ENCODE measurements at places on chromosomes 16 and 17.

DNA sequence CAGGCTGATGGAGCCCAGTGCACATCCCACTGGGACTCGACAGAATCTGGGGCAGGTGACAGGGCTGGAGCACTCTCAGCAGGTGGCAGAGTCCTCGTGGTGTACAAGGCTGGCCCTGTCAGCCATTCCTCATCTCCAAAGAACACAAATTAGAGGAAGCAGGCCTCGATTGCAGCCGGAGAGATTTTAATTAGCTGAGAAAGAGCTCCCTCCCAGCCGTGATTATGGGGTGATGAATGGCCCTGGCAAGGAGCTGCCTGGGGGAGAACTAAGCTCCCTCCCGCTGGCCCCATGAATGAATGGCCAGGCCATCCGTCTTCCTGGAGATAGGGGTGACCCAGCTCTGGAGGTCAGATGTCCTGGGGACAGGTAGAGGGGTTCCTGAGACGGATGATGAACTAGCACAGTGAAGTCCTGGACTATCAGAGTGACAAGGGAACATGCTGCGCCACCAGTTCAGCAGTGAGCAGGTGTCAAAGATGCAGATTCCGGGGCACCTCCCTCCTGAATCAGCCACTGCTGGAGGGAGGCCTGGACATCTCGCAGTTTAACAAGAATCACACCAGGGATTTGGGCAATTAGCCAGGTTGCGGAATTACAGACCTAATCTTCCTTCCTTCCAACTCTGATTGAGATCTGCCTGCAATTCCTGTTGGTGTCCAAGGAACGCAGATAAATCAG, 35.5 kb downstream of the PIMREG start:
- no peak for DNase-seq

DNA sequence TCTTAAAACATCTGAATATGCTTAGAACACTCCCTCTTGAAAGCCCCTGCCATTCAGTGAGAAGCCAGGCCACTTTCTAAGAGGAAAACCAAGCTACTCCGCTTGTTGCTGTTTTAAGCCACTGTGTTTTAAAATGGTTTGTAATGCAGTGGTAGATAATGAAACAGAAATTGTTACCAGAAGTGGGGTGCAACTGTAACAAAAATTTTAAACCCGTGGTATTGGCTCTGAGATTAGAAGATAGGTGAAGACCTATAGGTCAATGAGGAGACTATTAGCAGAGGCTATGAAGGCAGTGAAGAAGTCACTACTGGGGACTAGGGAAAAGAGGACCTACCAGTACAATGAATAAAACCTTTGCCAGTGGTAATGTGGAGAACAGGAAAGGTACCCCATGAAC, 266.5 kb downstream of the IRF8 start:
- DNase-seq = no peak

DNA sequence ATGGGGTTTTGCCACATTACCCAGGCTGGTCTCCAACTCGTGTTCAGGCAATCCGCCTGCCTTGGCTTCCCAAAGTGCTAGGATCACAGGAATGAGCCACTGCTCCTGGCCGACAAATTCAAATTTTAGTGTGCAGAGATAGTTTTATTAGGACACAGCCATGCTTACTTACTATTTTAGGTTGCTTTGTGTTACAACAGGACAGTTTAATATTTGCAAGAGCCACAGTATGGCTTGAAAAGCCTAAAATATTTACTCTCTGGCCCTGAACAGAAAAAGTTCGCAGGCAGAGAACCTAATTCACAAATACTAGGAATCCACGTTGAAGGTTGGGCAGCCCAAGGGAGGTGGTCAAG, 12.6 kb upstream of the ETV4 start:
- DNase-seq = no peak

DNA sequence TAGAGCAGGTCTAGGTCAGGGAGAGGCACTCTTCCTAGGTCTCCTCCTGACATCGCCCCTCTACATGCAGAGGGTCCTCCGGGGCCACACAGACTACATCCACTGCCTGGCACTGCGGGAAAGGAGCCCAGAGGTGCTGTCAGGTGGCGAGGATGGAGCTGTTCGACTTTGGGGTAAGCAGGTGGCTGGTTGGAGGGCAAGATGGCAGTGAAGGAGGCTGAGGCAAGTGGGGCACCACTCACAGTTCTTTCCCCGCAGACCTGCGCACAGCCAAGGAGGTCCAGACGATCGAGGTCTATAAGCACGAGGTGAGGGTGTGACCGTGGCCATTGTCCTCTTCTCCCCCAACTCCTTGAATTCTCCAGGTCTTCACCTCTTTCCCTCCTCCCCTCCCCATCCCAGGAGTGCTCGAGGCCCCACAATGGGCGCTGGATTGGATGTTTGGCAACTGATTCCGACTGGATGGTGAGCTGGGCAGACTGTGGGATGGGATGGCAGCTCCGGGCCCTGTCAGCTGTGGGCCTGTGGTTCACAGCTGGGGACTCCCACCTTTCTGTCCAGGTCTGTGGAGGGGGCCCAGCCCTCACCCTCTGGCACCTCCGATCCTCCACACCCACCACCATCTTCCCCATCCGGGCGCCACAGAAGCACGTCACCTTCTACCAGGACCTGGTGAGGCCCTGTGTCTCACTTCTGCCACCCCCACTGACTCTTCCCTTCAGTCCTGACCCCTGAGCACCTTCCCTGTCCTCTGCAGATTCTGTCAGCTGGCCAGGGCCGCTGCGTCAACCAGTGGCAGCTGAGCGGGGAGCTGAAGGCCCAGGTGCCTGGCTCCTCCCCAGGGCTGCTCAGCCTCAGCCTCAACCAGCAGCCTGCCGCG, 3.0 kb downstream of the THOC6 start:
- DNase-seq = no peak

DNA sequence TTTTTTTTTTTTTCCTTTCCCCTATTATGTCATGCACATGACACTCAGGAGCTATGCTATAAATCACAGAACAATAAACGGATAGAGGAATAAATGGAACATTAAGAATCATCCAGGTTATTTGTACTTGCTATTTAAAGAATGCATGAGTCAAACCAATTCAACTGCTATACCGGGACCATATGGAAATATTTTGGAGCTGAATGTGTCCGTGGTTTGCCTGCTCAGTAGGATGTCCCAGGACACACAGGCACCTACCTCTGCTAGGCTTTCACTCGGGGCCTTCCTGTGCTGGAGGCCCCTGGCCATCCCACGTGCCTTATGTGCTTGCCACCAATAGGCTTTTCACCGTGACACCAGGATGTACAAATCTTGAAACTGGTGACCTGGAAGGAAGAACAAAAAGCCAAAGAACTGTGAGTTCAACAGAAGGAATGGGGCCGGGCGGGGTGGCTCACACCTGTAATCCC, 15.3 kb upstream of the SEC14L1 start:
- DNase-seq = no peak

- DNase-seq = no peak
Observed at GRCh38 chr16:65509172-65509571, 387.3 kb upstream of the CDH11 start.

DNA sequence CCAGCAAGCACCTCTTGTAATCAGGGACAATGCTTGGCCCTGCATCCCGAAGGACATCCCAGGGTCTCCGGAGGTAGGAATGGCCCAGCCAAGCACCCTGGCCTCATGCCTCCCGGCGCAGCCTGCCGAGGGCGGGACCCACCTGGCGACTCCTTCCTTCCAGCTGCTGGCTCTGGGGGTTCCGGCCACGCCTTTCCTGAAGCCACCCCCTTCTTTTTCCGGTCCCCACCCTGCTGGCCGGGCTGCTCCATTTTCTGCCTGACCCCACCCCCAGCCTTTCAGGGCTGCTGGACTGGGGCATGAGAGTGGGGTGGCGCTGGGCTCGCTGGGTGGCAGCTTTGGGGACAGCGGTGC, 22.5 kb upstream of the CIBAR2 start:
- no peak for DNase-seq

DNA sequence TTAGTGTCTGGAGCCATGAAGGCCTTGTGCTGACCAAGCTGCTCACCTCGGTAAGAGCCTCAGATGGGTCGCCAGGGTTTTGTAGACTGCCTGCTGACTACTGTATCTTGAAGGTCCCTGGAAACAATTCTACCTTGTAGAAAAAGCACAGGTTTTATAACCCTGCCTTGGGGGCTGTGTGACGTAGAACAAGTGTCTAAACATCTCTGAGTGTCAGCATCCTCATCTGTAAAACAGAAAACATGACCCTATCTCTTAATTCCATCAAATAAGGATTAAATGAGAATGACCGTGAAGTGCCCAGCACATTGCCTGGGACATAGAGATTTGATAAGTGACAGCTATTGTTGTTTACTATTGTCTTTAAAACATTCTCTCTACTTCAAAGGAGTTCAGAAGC, 5.5 kb upstream of the TAOK2 start:
- DNase-seq = no peak

- no peak for DNase-seq
Observed at GRCh38 chr16:69773260-69773947, 11.3 kb downstream of the WWP2 start.

GRCh38 chr16:84851192-84852127, 31.7 kb downstream of the CRISPLD2 start:
- DNase-seq = no peak

DNA sequence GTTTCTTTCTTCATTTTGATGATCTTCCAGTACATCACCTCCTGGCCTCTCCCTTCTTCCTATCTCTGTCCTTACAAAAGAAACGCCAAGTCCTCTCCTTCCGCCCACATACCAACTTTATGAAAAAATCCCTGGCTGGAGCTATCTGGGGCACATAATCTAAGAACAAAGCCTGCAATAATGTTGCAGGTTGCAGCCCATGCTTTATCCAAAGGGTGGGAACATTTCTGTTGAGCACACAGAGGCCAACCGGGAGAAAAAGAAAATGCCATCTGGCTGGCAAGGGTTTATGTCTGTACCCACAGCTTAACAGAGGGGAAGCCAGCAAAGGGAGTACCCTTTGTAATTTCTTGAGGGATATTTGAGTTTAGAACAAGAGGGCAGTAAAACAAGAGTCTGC, 409.6 kb downstream of the SOX9 start:
- DNase-seq = no peak

GRCh38 chr17:40484285-40484972, 17.0 kb downstream of the TNS4 start:
- no peak for DNase-seq

GRCh38 chr16:78800523-78800922, 701.1 kb downstream of the WWOX start:
- no peak for DNase-seq

- no peak for DNase-seq
Observed at GRCh38 chr17:914561-914960, 65.0 kb downstream of the NXN start.

GRCh38 chr16:69927056-69927757, 23.9 kb upstream of the CLEC18A start:
- DNase-seq = no peak

GRCh38 chr17:50949989-50950877, 84.1 kb upstream of the TOB1 start:
- peak; percentile 63 for DNase-seq

- DNase-seq = no peak
Observed at GRCh38 chr17:39605492-39606433, 2.0 kb downstream of the NEUROD2 start.

GRCh38 chr17:9890124-9890523, 14.9 kb downstream of the RCVRN start:
- DNase-seq = no peak

DNA sequence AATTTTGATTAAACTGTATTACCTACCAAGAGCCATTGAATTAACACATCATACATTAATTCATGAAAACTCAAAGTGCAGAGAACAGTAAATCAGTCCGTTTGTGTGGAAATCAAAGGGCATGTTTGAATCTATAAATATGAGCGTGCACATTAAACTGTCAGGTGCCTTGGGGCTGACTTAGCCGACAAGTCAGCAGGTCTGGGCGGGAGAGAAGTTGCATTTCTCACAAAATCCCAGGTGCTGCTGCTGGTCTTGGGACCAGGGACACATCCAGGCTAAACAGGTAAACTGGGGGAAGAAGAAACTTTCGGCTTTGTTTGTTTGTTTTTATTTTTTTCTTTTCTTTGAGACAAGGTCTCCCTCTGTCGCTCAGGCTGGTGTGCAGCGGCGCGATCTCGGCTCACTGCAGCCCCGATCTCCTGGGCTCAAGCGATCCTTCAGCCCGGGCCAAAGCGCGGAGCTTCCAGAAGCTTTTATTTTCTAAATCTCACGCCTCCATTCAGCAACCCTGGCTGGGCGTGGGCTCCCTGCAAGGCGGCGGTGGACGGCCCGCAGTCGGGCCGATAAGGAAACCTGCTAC, 213.9 kb downstream of the MRTFB start:
- no peak for DNase-seq

GRCh38 chr16:49855822-49856671, at the start of gene ZNF423:
ZNF423 (minus strand) TSS chr16:49856112; CDS start chr16:49855774, 338 bp downstream.
- no peak for DNase-seq

GRCh38 chr16:21276090-21276489, 2.0 kb downstream of the CRYM start:
- DNase-seq = no peak

DNA sequence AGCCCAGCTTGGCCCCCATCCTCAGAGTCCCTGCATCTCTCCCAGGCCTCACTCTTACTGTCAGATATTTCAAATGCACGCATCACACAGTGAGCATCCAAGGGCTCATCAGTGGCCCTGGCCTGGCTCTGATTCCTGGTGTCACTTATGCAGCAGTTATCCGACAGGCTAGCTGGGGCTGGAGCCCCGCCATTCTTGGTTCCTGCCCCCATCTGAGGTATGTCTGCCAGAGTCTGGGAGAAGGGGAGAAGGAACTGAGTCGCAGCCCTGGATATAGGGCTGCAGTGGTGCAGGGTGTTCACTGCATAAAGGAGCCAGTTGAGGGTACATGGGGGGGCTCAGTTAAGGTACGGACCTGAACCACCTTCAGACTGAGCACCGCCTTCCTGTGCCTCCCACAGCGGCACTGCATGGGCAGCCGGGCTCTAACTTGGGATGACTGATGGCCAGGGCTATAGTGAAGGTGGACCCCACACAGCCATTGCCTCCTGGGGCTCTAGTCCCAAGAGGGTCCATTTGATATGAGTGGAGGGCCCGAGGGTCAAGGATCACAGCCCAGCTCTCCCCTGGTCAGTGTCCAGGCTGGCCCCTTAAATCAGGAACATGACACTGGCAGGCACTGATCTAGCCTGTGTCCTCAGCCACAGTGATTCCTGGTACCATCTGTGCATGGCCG, 1.8 kb upstream of the RASD1 start:
- no peak for DNase-seq

DNA sequence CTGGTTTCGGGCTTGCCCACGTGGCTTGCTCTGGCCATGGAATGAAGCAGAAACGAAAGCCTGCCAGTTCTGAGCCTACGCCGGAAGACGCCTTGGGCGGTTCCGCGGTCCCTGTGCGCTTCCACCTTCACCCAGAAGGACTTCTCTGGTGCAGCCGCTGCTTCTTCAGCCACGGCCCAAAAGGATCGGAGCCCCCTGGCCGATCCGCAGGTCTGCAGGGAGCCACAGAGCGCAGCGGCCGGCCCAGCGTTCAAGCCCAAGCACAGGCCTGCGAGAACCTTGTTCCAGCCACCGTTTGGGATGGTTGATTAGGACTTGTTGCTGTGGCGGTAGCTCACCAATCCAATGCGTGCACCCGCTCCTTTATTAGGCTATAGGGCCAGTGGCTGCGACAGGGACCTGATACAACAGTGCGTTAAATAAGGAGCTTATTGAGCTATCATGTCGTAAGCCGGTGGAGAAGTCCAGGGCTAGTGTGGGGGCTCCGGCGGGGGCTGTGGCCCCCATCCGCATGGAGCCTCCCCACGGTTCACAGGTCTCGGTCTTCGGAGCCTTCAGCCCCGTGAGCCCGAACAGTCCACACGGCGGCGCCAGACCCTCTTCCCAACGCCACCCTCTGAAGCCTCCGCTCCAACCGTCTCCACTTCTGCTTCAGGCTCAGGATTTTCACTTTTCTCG, 10.2 kb upstream of the MPP2 start:
- DNase-seq = peak; percentile 41

GRCh38 chr16:49281843-49282642, 405 bp upstream of the CBLN1 start:
- no peak for DNase-seq

All from activated CD4-positive, alpha-beta T cell treated with anti-CD3 and anti-CD28 coated beads, Interleukin-2, amount 50 U/mL, for 1 hour (primary cell).